ENCODE measurements at places on chromosomes 2 and 18. TPM values are rescaled to one million over a fixed set of nuclear protein-coding genes. Genes with fewer than 3 reads are reported as not detected.
A peak's percentile ranks its signal among the peaks of the same experiment; 100 is the strongest.

DNA sequence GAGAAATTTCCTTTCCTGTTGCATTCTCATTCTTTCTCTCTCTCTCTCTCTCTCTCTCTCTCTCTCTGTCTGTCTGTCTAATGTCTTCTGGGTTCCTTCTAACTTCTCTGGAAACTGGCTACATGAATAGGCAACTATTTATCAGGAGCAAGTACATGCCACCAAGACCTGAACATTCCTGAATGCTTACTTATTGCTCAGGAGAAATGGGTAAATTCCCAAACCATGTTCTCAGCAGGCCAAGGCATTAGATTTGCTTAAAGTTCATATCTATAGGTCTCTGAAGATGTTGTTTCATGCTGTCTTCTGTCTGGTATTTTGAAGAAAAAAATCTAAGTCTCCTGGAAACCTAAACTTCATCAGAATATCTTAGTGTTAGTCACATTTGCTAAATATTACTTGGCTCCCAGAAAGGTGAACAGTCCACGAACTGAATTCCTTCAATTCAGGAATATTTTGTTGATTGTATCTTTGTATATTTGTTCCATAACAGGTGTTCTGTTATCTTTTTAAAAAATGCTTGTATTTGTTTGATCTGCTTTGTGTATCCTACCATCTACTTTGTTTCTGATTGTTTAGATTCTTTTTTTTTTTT is 77.2 kb upstream of the FIGN start:
- no peak for DNase-seq

DNA sequence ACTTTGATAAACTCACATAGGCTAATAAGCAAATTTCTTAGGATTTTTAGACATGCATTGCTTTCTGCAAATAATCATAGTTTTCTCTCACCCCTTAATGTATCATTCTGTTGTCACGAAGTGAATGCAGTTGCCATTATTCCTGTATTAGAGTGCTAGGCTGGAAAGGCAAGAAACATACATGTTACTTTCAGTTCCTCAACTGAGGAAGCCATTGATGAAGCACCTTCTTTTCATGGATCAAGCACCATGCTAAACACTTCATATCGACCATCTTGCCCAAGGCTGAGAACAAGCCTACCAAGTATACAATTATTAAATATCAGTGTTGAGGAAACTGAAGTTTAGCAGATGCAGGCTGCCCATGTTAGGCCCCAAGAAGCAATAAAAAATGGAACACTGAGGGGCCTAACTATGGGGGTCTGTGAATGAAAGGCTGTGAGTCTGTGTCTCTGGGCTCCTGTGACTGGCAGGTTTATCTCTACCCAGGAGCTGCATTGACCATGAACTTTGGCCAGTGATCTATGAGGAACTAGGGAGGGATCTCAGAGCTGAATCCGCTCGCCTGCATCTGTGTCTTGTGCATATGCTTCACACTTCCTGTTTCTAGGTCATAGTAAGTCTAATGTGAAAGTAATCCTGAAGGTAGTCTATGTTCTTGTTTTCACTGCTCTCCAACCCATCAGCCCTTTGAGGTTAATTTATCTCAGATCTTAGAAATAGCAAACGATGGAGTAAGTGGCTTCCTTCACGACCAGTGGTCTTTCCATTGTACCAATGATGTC is 16.0 kb upstream of the TSPYL6 start:
- DNase-seq, result no peak

DNA sequence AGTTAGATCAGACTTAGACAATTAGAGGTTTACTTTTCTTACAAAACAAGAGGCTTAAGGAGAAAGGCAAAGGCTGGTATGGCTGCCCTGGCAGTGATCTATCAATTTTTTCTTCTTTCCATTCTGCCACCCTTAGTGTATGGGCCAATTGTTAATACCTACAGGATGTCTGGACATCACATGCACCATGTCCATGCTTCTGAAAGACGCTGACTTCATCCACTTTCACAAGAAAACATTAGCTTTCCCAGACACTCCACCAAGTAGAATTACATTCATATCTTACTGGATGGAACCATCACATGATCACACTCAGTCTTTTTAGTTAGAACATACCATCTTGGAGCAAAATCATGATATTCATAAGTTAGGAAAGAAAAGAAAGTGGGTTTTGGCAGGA is 120.9 kb downstream of the ARHGAP28 start:
- DNase-seq, result no peak

GRCh38 chr2:55239656-55240222 is 7.3 kb downstream of the RPS27A start:
- DNase-seq, result no peak

- peak; percentile 52 for DNase-seq
Measured at GRCh38 chr2:239002954-239003623, 155.2 kb downstream of the TWIST2 start.

DNA sequence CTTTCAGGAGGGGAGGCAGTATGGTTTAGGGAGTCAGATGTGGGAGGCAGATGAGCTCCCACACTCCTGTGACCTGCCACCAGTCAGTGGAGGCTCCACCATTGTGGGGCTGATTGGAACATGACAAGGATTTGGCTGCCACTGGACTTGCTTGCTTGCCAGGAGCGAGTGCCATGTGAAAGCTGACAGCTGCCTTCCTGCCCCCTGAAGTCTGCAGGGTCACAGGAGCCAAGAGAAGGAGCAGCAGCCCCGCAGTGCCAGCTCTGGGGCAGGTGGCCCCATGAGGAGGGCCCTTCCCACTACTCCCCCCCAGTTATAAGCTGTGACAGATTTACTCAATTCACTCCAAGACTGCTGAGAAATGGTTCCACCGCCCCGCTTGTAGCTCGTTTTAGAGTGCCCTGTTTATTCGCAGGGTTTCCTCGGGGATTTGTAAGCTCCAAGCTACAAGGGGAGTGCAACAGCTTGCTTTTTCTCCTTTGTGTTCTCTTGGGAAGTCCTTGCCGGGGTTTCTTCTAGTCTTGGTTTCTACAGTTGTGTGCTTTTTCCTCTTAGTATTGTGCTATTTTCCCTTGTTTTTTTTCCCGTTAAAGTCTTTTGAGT is 414.3 kb downstream of the MEIS1 start:
- DNase-seq, result no peak

GRCh38 chr2:36663851-36664695 is 32.4 kb upstream of the VIT start:
- DNase-seq, result no peak

- DNase-seq, result no peak
Measured at GRCh38 chr2:10413503-10413902, 34.6 kb downstream of the ODC1 start.

DNA sequence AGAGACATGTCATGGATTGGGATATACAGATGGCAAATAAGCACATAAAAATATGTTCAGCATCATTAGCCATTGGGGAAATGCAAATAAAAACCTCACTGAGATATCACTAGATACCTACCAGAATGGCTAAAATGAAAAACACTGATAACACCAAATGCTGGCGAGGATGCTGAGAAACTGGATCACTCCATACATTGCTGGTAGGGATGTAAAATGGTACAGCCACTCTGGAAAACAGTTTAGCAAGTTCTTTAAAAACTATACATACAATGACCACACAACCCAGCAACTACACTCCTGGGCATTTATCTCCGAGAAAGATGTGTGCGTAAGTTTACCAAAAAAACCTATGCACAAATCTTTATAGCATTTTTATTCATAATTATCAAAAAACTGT is 13.9 kb downstream of the PIAS2 start:
- DNase-seq, result no peak

- no peak for DNase-seq
Measured at GRCh38 chr2:3654531-3655225, 3.3 kb upstream of the ALLC start.

Gene MAP3K19
- total RNA-seq, result not detected

Gene FEV
- total RNA-seq, result not detected

Gene RTP5
- not detected for total RNA-seq

Gene RNF125
- 6.5 TPM for total RNA-seq

Gene TSPYL6
- total RNA-seq, result not detected

Measured in upper lobe of right lung (tissue), 1 donor.